ENCODE measurements at places on chromosomes 11 and 22.

GRCh38 chr11:119335655-119336543 is 1.6 kb downstream of the RNF26 start:
- no peak for DNase-seq

DNA sequence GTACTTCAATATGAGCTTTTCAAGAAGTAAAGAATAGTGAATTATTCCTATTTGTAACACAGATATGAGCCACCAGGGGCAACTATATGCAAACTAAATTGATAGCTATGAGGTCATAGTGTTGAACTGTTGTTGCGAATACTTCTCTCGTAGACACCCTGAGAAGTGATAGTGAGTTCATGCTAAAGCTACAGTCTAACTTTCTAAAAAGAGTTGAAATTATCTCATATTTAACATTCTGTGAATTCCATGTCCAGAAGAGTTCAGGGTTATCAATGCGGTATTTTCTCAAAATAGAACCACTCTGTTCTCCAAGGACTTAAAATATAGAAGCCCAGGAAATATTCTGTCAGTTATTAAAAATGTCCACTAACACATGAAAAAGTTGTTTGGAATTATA is 185.4 kb downstream of the AASDHPPT start:
- DNase-seq, result no peak

DNA sequence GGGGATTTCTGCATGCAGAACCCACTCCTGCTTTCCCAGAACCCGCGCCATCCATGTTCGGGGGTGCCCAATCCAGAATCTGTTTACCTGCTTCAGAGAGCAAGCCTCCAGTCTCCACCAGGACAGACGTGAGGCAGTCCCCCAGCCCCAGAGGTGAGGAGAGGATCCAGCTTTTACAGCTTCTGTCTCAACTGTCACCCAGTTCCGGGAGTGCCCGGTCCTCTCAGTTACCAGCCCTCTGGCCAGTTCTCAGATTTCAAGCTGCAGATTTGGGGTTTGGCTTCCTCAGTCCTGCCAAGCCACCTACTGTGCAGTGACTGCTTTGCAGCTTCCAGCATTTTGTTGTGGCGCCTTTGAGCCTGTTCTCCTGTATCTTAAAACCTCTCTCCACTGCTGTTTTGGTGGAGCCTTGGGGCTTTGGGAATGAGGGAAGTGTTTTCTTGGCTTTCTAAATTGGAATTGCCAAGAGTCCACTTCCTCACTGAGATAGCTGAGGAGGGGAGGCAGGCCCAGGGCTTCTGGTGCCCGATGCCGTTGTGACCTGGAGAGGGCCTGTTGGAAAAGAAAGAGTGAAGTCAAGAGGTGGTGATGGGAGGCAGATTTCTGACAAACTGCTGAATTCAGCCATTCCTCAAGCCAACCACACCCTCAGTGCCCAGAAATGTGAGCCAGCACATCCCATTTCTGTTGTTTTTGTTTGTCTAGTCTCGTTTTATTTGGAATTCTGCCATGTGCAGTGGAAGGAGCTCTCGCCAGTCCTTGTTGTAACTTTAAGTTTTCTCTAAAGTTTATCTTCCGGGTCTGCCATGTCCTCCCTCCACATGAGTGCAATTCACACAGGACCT is 513.4 kb downstream of the TBC1D22A start:
- DNase-seq, result no peak

DNA sequence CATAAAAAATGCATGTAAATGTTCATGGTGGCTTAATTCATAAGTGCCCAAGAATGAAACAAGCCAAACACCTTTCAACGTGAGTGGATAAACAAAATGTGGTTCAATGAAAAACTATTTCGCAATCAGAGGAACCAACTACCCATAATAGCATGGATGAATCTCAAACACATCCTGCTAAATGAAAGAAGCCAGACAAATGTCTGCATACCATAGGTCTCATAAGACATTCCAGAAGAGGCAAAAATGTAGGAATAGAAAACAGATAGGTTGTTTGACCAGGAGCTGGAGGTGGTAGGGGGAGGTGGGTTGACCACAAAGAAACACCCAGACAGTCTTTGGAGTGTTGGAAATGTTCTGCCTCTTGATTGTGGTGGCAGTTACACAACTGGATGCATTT is 13.2 kb upstream of the OSBPL5 start:
- no peak for DNase-seq

GRCh38 chr11:8545698-8546366 is 48.2 kb downstream of the STK33 start:
- no peak for DNase-seq

GRCh38 chr11:78370406-78371172 is 47.0 kb downstream of the GAB2 start:
- no peak for DNase-seq

DNA sequence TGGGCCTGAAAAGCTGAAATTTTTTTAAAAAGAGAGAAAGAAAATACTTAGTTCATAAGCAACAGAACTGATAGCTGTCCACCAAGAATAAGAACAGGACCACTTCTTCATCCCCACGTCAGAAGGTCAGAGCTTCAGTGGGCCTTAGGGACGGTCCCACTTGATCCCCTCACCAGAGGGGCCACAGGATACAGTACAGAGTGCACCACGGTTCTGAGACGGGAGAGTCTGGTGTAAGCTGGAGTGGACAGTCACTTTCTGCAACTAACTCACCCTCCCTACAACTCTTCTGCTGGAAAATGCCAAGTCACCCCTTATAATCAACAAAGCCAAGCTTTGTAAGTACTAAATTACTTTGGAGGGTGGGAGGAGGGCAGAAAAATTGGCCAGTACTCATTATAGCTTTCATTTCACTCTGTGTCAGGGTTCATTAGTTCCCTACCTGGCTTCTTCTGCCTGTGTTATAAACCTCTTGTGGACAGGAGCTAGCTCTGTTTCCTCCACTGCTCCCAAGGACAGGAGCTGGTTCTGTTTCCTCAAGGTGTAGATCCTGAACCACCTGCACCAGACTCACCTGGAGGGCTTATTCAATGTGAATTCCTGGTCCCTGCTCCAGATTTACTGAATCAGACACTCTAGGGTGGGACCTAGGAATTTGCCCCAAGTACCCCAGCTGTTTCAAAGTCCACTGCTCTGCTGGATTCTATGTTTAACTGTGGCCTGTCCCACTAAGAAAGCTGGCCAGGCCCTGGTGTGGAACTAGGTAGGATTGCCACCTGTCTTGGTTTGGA is 39.6 kb downstream of the SCGB1A1 start:
- DNase-seq, result no peak

- no peak for DNase-seq
Observed at GRCh38 chr11:126956635-126957034, 43.9 kb downstream of the KIRREL3 start.

GRCh38 chr22:49976439-49977175 is 16.0 kb downstream of the PIM3 start:
- peak; percentile 33 for DNase-seq

- no peak for DNase-seq
Observed at GRCh38 chr11:118574636-118575035, 2.4 kb downstream of the ARCN1 start.

DNA sequence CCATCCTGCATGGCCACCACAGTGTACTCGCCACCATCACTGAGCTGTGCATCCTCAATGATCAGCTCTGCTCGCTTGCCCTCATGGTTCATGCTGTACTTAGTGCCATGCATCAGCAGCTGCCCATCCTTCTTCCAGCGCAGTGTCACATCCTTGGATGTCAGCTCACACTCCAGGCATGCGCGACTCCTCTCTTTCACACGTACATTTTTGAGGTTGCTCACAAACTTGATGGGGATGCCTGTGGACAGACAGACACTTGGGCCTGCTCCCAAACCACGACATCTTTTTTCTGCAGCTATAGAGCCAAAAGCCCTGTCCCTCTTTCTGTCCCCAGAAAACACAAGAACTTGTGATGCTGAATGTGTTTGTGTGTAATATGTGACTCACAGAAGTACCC is 10.5 kb downstream of the IGSF22 start:
- no peak for DNase-seq

DNA sequence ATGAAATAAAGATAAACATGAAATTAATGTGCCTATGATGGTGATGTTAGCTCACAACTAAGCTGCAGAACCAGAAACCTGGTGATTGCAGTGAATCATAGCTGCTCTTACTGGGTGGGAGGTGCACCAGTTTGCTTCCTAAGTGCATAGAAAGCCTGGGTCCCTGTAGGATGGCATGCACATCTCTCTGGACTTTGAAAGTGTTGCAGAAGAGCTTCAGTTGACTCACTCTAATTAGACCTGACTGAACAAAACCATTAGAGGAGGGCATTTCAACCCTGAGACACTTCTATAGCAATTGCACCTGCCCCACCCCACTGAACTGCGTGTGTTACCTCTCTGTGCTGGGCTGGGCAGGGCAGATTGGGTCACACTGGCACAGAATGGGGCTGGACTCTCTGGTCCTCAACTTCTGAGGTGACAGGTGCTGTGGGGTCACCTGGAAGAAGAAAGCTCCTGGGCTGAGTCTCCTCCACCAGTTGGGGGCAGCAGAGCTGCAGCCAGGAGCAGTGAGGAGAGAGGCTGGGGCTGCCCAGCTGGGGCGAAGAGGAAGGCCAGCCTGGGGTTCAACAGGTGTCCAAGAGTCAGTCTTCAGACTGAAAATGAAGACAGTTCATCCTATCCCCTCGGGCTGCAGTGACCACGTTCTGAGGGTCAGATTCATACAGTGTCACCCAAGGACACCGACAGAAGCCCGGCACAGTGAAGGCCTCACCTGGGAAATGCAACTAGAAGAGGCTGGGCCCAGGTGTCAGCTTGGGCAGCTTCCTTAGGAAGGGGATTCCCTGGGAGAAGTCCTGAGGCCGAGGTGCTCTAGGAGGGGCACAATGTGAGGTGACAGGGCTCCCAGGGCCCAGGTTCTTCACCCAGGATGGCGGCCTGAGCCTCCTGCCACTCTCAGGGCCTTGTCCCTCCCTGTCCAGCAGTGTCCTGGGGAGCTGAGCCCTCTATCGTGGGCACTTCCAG is 58.1 kb downstream of the GGTLC2 start:
- DNase-seq, result no peak

GRCh38 chr22:45429424-45429823 is 15.9 kb downstream of the RIBC2 start:
- DNase-seq, result no peak

DNA sequence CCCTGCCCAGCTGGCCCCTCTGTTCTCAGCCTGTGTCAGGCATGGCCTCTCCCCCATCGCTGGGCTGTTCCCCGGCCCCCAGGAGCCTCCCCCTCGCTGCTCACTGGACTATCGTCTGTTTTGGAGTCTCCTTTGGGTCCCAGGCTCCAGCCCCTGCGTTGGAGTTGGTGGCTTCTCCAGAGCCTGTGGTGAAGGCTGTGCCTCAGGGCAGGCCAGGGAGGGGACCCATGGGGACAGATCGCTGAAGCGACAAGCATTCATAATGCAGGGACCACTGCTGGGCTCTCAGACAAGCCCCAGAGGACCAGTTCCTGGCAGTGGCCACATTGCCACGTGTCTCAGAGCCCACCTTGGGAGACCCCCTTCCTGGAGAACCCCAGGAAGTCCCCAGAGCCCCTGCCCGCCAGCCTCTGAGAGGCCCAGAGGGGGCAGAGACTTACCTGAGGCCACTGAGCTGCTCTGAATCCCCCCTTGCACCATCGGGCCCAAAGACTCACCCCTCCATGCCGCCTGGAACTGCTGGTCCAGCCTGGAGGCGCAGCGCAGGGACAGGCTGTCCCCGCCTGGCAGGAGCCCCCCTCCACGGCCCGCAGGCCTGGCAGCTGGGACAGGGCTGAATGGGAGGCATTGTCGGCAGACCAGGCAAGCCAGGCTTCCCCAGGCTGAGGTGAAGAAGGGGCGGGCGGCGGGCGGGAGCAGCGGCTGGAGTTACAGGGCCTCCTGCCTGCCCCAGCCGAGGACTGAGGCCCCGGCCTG is at the start of gene CHADL:
Gene CHADL, minus strand, starts transcription at position 555 of the 756 bp plus-strand sequence. Its CDS starts 50 bp downstream, at position 505.
- no peak for DNase-seq

DNA sequence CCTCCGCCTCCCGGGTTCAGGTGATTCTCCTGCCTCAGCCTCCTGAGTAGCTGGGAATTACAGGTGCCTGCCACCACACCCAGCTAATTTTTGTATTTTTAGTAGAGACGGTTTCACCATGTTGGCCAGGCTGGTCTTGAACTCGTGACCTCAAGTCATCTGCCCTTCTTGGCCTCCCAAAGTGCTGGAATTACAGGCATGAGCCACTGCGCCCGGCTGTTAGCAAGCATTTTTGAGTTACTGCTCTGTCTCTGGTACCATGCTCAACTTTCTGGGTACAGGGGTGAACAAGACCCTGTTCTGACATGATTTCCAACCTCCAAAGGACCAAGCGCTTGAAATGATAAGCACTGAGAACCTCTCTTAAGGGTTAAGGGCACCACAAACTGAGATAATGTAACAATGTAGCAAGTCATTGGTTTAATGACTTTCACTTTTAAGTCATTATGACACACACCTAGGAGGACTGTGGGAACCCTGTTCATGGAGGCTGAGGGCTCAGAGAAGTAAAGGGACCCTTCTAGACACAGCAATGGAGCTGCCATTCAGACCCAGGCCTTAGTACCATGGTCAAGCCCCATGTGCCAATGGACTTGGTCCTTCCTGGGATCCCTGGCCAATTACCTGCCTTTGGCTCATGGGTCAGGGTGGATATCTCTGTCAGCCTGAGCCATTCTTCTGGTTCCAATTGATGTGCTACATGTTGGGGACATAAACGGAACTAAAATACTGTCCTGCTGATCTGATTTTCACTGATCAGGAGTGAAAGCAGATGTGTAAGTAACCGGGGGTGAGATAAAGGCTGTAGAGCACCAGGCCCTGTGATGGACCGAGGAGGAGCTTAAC is 11.6 kb downstream of the SLC3A2 start:
- no peak for DNase-seq

DNA sequence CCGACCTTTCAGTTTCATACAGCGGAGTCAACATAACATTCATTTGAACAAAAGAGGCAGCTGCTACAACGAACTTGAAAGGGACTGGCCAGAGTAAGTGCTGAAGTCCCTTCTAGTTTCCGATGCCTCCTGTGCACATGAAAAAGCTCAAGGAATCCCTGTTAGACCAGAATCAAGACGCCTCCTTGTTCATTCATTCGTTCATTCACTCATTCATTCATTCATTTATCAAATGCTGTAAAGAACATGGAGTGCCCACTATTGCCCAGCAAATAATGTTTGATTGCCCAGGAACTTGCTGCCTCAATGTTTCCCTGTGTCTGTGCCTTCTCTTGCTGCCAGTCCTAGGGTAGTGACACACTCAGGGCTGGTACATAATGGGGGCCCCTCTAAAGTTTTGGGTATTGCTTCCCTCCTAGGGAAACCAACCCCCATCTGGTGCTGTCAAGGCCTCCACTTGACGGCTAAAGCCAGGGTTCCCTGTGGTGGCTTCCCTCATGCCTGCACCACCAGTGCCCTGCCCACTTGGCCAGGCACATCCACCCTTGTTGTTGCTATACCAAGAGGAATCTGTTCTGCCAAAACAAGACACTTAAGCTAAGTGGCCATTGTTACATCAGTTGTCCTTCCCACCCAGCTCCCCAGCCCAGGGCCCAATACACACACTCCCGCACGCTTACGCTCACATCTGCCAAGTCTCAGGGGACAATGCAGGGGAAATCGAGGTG is 3.8 kb downstream of the TMPRSS13 start:
- no peak for DNase-seq

DNA sequence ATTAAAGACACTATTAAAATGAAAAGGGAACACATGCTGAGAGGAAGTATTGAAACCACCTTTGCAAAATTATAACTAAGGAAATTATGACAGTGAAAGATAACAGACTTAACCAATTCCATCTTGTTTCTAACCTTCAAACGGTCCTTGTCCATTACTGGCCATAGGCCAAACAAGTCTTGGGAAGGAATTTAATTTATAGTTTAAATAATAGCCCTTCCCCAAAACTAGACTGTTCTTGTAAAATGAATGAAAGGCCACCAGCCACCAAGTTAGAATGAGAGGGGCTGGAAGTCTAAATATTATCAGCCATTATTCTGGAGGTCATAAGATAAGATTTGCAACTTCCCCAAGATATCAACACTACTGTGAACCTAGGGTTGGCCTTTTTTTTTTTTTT is 1.8 kb upstream of the TALDO1 start:
- no peak for DNase-seq

- DNase-seq, result peak; percentile 99
Observed at GRCh38 chr11:95231127-95231880, at the start of gene SESN3. Gene SESN3, minus strand, starts transcription at chr11:95231202. Its CDS starts 342 bp downstream, at chr11:95230860.
